Endothelial cell (in vitro differentiated cells): ENCODE measurements at places on chromosomes 16 and 17.

- DNase-seq: no peak
Observed at GRCh38 chr16:74501484-74502478, 80.5 kb upstream of the CLEC18B start.

- DNase-seq: no peak
Observed at GRCh38 chr17:79137015-79137788, 62.6 kb downstream of the ENGASE start.

DNA sequence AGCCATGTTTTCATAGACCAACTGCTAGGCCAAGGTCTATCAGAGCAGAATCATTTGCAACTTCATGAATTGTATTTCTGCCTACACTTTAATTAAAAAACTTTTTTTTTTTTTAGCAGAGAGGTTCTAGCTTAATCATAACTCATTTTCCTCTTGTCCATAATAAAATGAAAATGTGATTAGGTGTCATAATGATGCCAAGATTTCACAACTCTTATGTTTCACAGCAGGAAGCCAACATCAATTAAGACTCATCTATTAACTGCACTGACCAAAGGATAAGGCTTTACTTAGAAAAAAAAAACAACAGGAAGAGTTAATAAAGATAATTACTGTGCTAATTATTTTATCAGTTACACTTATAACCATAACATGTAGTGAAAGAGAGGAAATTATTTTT, 18.9 kb upstream of the RNF43 start:
- DNase-seq: no peak

GRCh38 chr16:78896280-78896679, 704.3 kb downstream of the MAF start:
- DNase-seq: no peak

GRCh38 chr16:30051518-30051917, 14.0 kb upstream of the ALDOA start:
- no peak for DNase-seq

DNA sequence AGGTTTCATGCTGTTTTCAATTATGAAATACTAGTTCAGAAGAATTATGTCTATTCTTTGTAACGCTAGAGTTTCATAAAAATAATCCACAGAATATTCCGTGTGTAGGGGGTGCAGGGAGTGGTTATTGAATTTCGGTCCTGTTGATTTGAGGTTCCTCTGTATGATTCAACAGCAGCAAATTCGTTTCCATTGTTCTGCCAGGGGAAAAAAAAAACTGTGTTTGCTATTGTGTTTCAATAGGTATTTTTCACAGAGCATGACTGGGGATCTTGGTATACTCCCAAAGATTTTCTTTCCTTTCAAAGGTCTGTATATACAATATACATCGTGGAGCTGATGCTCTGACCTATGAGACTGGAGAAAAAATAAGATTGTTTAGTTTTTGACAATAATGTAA, 15.8 kb downstream of the SHISA9 start:
- DNase-seq: no peak

DNA sequence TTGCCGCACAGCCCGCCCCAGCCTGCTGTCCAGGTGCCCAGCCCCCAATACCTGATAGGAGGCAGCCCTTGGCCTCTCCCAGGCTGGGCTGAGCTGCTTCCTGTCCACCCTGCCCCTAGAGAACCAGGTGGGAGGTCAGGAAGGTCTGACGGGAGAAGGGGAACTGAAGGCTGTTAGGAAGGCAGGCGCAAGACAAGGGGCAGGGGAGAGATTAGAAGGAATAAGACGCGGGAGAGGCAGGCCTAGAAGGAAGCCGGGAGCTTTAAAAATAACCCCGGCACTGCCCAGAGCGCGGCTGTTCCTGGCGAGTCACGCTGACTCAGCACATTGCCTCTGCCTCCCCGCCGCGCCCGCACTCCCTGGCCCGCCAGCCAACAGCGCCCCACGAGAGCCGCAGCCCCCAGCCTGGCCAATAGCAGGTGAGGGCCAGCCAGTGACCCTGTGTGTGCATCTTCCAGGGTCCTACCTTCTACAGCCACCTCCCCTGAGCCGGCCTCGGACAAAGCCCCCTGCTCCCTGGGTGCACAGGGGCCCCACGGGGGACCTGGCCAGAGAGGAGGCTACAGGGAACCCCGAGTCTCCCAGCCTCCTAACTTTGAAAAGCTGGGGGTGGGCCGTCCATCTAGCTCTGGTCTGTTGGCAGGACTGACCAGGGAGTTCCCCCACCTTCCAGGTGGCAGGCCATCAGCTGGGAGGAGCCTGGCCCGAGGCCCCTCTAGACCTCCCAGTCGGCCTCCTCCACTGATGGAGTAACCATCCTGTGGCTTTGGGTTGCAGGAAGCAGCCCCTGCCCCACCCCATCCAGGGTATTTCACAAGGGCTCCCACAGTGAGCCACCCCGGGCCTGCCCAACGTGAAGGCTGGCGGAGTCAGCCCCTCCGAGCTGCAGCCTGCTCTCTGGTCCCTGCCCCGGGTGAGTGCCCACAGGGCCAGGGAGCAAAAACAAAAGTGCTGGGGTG, 4.0 kb downstream of the MAFG start:
- DNase-seq: peak; percentile 59
